ENCODE measurements at places on chromosomes 7 and 10. TPM values are rescaled to one million over a fixed set of nuclear protein-coding genes. Genes with fewer than 3 reads are reported as not detected.

LRRC4 gene
- under 0.01 TPM for total RNA-seq

EBLN1 gene
- total RNA-seq, result not detected

DNA sequence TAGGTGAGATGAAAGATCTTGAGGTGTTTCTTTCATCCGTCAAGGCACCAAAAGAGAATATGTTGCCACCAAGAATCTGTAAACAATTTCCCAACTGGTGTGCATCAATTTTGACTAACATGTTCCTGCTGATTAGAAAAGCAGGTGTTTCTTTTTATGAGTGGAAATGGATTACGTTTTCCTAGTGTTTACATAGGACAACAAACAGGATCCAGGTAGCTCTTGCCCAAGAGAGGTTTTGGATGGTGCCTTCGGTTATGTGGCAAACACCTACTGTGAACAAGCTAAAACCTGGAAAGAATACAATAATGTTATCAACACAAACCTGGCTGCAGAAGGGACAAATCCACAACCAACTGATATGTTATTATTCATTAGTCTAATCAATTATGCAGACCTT, 53.6 kb upstream of the WNT16 start:
- no peak for DNase-seq

DNA sequence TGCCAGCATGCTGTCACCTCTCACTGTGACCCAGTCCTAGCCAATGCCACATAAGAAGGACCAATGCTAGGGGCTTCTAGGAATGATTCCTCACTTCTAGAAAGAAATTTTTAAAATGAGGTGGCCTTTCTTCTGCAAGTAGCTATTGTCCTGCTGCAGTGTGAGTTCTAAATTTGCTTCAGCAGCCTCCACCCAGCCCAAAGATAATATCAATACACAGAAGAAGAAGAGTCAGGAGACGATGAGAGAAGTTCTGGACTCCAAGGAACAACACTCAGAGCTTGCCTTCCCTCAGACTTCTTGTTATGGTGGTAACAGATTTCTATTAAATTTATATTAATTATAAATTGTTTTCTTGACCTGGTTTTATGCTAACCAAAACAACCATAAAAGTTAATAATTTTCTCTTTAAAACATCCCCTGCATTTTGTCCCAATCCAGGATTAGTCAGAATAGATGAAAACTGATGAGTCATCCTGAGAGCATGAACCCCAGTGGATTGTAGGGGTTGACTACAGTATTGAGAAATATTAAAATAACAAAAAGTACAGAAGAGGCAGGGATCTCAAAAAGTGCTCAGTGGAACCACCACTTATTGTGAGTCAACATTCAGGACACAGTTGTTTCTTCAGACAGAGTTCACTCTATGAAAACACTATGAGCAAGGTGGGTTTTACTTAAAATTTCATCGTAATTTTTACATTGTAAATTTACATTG, 29.6 kb upstream of the AKR1C2 start:
- DNase-seq, result no peak

RASSF4 gene
- 44.5 TPM for total RNA-seq

MYO1G gene
- 2.3 TPM for total RNA-seq

GTPBP10 gene
- 20.8 TPM for total RNA-seq

DNA sequence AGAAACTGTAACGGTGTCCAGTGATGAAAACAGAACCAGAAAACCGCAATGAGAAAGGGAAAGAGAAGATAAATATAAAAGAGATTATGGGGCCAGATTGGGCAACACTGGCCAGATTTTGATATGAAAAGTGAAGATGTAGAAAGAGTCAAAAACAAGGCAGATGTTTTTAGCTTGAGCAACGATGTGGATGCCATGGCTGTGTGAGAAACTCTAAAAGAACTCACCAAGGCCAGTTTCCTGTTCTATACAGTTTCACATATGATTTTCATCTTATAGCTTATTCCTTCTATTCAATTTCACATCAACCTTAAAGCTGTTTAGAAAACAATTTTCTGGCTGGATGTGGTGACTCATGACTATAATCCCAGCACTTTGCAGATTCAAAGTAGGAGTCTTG, 36.3 kb downstream of the CSTF2T start:
- no peak for DNase-seq

TACR2 gene
- 0.66 TPM for total RNA-seq

GRCh38 chr7:113694149-113694548, 224.7 kb downstream of the PPP1R3A start:
- no peak for DNase-seq

- no peak for DNase-seq
These were observed 110.4 kb downstream of the NRCAM start for GRCh38 chr7:108345710-108346336.

DNA sequence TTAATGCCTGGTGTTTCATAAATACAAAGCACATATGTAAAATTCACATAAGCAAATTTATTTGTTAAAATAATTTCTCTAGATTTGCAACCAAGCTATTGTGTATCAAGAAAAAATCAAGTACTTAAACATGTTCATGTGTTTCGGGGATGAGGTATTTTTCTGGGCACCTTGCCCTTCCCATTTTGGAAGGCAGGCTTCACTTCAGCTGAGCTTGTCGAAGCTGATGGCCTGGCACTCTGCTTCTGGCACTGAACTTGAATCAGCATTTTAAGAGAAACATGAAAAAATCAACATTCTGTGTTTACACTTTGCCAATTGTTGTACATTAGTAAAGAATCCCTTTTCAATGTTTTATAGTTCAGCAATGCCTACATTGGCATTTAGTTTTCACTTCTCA, 179.1 kb upstream of the STEAP4 start:
- no peak for DNase-seq

PCLO gene
- 10.9 TPM for total RNA-seq

DNA sequence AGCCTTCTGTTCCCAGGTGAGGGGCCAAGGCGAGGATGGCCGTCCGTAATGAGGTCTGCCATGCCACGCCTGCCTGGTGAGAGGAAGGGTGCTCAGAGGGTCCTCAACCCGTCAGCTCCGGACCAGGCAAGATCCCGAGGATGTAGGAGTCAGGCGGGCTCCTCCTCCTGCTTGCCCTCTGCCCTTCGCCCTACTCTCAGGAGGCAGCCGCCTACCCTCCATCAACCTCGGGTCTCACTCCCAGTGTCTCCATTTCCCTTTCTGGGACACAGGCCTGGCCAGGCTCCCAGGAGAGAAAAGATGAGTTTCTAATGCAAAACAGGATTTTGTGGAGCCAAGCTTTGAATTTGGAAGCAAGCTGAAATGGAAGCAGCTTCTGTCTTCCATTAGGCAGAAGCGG, 184.0 kb downstream of the PTPN20 start:
- DNase-seq, result no peak

GRCh38 chr7:66948480-66949109, 27.6 kb downstream of the TMEM248 start:
- DNase-seq, result no peak

- DNase-seq, result peak; percentile 85
These were observed 15.2 kb upstream of the PPP2R2D start for GRCh38 chr10:131885391-131886165.

TACC2 gene
- total RNA-seq, result 29.0 TPM
